Esophagus squamous epithelium (tissue), 5 donors: ENCODE measurements at places on chromosomes 4 and X. TPM values are rescaled to one million over a fixed set of nuclear protein-coding genes. Genes with fewer than 3 reads are reported as not detected.

TMEM31 gene
- not detected for total RNA-seq

AWAT1 gene
- not detected for total RNA-seq

ARMCX1 gene
- 2.2 TPM for total RNA-seq

NAA11 gene
- total RNA-seq, result not detected

FAM47E gene
- total RNA-seq, result 0.44 TPM

UGT2B7 gene
- total RNA-seq, result not detected

DNA sequence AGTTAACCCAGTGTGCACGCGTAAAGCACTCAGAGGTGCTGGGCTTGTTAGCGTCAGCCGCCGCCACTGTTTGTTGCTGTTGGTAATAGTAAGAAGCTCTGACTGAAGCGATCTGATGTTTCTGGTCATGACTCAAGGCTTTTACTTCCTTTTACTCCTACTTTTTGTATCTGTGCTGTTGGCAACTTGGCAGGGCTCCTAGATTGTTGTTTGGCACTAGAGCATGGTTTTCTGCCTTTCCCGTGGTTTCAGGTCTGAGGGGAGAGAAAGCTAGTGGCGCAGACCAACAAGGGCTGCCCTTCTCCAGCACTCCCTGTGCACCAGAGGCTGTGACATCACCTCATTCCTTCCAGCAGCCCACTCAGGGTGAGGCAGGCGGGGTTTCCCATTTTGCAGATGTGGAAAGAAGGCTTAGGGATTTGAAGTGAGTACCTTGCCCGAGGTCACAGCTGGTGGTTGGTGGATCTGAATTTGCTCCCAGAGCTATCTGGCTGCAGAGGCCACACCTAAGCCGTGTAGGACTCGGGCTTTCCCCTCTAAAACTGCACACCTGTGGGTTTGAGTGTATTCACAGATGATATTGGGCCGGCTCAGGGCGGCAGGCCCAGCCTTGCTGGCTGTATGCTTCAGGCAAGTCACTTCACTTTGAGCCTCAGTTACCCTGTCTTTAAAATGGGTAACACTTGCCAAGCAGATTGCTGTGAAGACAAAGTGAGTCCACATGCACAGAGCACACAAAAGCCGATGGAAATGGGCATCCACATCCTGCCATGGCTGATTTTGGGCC lies 51.2 kb upstream of the TADA2B start:
- H3K27ac ChIP-seq, result peak overlapping the region; percentile 86
- DNase-seq, result no peak
- peaks cover 38% of the 10 kb centered on the region for H3K36me3 ChIP-seq

DNA sequence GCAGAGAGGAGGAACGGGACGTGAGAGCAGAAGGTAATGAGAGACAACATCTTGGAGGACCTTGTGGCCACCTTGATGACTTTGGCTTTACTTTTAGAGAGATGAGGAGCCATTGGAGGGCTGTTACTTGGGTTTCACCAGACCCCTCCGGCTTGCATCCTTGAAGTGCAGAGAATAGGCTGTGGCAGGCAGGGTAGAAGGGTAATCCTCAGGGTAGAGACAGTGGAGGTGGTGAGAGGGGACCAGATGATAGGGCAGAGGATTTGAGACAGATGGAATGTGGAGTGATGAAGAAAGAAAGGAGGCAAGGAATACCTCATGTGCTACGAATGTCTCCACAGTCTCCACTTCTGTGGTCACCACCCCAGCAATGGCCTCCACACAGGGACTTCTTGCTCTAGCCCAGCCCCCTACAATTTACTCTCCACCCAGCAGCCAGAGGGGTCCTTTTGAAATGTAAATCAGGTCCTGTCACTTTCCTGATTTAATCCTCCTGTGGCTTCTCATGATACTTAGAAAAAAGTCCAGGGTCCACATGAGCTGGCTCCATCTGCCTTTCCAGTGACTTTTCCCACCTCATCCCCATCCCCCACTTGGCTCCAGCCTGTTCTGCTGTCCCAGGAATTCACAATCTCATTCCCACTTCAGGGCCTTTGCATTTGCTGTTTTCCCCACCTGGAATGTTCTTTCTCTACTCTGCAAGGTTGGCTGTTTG lies 115.0 kb downstream of the PJA1 start:
- H3K27me3 ChIP-seq, result no peaks in the 10 kb centered on the region
- no peak for DNase-seq

- no peaks in the 10 kb centered on the region for H3K36me3 ChIP-seq
- no peak overlapping the region for H3K27ac ChIP-seq
- no peak for DNase-seq
- H3K4me1 ChIP-seq, result no peaks in the 10 kb centered on the region
These were observed 76.0 kb downstream of the INTS6L start for GRCh38 chrX:135596495-135596894.

DNA sequence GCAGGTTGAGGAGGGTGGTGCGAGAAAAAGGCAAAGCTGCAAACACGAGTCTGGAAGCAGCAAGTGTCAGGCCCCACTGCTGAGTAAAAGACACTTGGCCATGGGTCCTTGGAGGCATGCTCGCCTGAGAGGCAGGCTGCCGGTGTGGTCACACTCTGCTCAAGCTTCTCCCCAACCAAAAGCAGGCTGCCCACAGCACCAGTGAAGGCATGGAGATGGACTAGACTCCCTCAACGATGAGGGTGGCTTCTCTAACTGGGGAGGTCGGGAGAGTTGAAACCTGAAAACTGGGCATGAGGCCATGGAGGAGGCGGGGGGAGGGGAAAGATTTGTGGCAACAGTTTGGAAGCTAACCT lies 86.5 kb downstream of the ATG4A start:
- no peaks in the 10 kb centered on the region for H3K36me3 ChIP-seq
- H3K4me1 ChIP-seq, result no peaks in the 10 kb centered on the region
- no peak overlapping the region for H3K4me3 ChIP-seq
- no peak for DNase-seq

- H3K27me3 ChIP-seq, result no peaks in the 10 kb centered on the region
- no peak overlapping the region for H3K27ac ChIP-seq
- no peak for DNase-seq
- peak overlapping the region; percentile 78 for H3K4me3 ChIP-seq
- H3K36me3 ChIP-seq, result no peaks in the 10 kb centered on the region
- peaks cover 9% of the 10 kb centered on the region for H3K4me1 ChIP-seq
These were observed 1.6 kb downstream of the FAT4 start for GRCh38 chr4:125316401-125316790.

- H3K27ac ChIP-seq, result no peak overlapping the region
- no peaks in the 10 kb centered on the region for H3K4me1 ChIP-seq
- no peaks in the 10 kb centered on the region for H3K27me3 ChIP-seq
- no peaks in the 10 kb centered on the region for H3K36me3 ChIP-seq
- no peak for DNase-seq
These were observed 196.6 kb downstream of the EVC2 start for GRCh38 chr4:5511791-5512190.

- H3K4me3 ChIP-seq, result no peak overlapping the region
- DNase-seq, result no peak
- H3K4me1 ChIP-seq, result no peaks in the 10 kb centered on the region
- H3K27me3 ChIP-seq, result no peaks in the 10 kb centered on the region
These were observed 610.4 kb downstream of the BCOR start for GRCh38 chrX:39487166-39487968.

DNA sequence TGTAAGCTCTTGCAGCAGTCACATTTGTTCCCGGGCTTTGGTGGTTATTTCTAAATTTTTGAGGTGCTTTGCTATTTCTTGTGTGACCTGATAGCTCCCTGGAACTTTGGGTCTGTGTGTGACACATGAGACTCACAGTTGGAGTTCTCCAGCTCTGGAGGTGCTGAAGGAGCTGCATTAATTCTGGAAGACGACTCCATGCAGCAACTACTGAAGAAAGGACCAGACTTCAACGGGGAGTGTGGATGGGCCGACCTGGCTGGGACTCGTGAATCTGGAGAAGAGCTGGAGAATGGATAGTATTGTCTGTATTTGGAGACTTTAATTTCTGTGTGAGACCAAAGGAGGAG lies 1.5 kb downstream of the MRFAP1 start:
- no peaks in the 10 kb centered on the region for H3K27me3 ChIP-seq
- peaks cover 38% of the 10 kb centered on the region for H3K4me1 ChIP-seq
- peaks cover 15% of the 10 kb centered on the region for H3K36me3 ChIP-seq
- peak overlapping the region; percentile 76 for H3K4me3 ChIP-seq
- H3K27ac ChIP-seq, result peak overlapping the region; percentile 91
- DNase-seq, result no peak

DNA sequence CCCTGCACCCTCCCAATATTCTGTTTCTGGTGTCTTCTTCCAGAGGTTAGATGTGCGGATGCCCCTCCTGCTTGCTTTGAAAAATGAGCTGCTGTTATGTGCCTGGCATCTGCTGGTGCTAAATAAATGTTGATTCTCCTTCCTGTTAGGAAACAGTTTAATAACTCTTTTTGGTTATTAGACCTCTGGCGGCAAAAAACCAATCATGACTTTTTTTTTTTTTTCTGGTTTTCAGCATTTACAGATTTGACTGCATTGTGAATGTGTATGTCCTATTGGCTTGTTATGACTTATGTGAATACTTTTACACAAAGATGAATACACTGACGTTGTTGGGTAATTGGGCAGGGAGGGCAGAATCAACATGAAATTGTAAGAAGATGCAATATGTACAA lies 13.6 kb upstream of the TMEM156 start:
- H3K27ac ChIP-seq, result peak overlapping the region; percentile 92
- no peak for DNase-seq
- no peaks in the 10 kb centered on the region for H3K27me3 ChIP-seq
- no peaks in the 10 kb centered on the region for H3K36me3 ChIP-seq
- peak overlapping the region; percentile 96 for H3K4me3 ChIP-seq

DNA sequence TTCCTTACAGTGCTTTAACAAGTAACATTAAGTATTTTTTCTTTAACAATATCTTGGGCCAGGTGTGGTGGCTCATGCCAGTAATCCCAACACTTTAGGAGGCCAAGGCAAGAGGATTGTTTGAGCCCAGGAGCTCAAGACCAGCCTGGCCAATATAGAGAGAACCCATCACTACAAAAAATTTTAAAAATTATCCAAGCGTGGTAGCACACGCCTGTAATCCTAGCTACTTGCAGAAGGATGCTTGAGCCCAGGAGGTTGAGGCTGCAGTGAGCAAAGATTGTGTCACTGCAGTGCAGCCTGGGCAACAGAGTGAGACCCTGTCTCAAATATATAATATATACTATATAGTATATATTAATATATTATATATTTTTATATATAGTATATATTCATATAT lies 162.2 kb downstream of the ZNF674 start:
- DNase-seq, result no peak
- H3K4me3 ChIP-seq, result no peak overlapping the region
- H3K27ac ChIP-seq, result no peak overlapping the region
- H3K4me1 ChIP-seq, result no peaks in the 10 kb centered on the region
- H3K36me3 ChIP-seq, result no peaks in the 10 kb centered on the region

- DNase-seq, result no peak
- H3K27me3 ChIP-seq, result no peaks in the 10 kb centered on the region
- H3K4me1 ChIP-seq, result no peaks in the 10 kb centered on the region
- H3K4me3 ChIP-seq, result no peak overlapping the region
- peak overlapping the region; percentile 76 for H3K27ac ChIP-seq
These were observed 28.5 kb upstream of the TMSB4X start for GRCh38 chrX:12946406-12946805.

- H3K36me3 ChIP-seq, result no peaks in the 10 kb centered on the region
- H3K4me1 ChIP-seq, result peaks cover 22% of the 10 kb centered on the region
- no peaks in the 10 kb centered on the region for H3K27me3 ChIP-seq
- H3K27ac ChIP-seq, result peak overlapping the region; percentile 70
- no peak overlapping the region for H3K4me3 ChIP-seq
These were observed 99.4 kb downstream of the HPGD start for GRCh38 chr4:174422893-174423256.

GRCh38 chr4:89300499-89300898 lies 7.1 kb downstream of the GPRIN3 start:
- no peak for DNase-seq
- no peaks in the 10 kb centered on the region for H3K27me3 ChIP-seq
- H3K4me1 ChIP-seq, result no peaks in the 10 kb centered on the region
- H3K4me3 ChIP-seq, result no peak overlapping the region
